NCI-H1105 (cell line): ENCODE measurements at places on chromosomes 16 and 17.

DNA sequence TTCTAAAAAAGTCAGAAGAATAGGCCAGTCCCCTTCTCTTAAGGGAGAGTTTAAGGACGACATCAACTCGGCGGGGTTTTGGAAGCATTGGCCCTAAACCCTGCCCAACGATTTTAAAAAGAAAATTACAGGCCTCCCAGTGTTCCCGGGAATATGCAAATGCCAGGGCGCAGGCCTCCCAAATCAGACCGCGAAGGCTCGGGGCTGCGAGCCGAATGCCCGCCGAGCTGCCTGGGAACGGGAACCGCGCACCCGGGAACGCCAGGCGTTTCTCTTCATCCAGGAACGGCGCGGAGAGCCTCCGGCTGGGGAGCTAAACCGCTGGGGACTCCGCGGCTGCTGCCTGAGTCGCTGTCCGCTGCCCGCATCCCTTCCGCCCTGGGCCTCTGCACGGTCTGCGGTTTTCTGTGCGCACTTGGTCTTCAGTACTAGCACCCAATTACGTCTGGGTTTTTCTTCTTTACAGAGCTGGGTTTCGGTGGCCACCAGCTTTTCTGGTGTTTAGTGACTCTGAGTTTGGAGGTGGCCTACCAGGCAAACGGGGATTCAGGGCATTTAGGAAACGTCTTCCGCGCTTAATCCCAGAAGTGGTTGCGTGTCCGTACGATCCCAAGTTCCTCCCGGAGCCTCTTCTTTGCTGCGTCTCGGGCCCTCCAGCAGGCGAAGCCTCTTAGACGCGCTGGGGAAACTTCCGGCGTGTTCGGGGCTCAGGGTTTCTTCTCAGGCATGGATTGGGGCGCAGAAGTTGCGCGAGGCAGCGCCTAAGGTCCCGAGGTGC, 5.7 kb downstream of the IRX5 start:
- DNase-seq = no peak

DNA sequence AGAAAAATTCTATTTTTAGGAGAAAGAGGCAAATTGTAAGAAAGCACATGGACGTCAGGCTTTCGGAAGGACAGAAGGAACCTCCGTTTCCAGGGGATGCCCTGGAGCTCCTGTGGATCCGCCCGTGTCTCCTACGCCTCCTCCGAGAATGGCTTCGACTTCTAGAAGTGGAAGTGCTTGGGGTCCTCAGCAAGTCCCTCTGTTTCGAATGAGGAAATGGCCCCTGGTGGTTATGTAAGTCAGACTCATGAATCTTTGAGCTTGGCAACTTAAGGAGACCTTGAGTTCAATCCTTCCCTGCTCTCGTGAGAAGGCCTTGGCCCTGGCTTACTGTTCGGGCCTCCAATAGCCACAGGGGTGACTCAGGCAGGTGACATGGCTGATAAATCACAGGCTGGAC, 38.9 kb downstream of the COX4I1 start:
- no peak for DNase-seq

DNA sequence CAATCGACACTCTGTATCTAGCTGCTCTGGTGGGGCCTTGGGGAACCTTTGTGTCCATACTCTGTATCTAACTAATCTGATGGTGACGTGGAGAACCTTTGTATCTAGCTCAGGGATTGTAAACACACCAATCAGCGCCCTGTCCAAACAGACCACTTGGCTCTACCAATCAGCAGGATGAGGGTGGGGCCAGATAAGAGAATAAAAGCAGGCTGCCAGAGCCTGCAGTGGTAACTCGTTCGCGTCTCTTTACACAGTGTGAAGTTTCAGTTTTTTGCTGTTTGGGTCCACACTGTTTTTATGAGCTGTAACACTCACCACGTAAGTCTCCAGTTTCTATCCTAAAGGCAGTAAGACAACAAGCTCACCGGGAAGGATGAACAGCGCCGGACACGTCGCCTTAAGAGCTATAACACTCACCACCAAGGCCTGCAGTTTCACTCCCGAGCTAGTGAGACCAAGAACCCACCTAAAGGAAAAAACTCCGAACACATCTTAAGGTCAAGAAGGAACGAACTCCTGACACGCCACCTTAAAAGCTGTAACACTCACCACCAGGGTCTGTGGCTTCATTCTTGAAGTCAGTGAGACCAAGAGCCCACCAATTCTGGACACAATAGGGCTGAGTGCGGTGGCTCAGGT, 64.6 kb downstream of the KPNA2 start:
- DNase-seq = no peak

GRCh38 chr17:34626121-34626681, 46.8 kb downstream of the TMEM132E start:
- no peak for DNase-seq

DNA sequence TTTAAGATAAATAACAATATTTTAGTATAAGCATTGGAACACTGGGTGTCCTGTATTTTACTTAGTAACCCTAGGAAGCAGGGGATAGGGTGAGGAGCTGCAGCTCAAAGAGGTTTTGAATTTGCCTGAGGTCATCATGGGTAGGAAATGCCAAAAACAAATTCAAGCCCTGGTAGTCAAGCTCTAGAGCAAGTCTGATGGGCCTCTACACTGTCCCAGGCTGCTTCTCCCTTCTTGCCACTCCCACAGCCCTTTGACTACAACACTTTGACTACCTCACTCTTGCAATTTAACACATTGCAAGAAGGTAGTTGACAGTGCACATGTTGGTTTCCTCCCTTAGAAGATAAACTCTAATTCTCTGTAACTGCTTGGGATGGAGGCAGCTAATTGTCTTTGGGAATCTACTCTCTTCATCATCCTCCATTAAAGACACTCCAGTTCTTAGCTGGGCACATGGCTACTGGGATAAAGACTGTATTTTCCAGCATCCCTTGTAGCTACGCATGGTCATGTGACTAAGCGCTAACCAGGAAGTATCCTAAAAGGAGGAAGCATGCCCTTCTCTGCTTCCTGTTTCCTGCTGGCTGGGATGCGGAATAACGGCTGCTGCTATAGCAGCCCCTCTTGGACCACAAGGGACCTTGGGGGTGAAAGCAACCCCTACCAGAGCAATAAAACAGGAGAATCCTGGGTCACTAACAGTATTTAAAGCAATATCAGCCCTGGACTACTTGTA, 30.7 kb upstream of the SSTR2 start:
- no peak for DNase-seq

- no peak for DNase-seq
Measured at GRCh38 chr17:21358682-21359482, 17.3 kb upstream of the KCNJ12 start.

GRCh38 chr16:88734361-88734728, 28.0 kb downstream of the CTU2 start:
- no peak for DNase-seq

- DNase-seq = no peak
Measured at GRCh38 chr17:61285526-61286320, 113.9 kb upstream of the TBX2 start.

- DNase-seq = peak; percentile 53
Measured at GRCh38 chr16:28974007-28974436, 556 bp upstream of the SPNS1 start.

DNA sequence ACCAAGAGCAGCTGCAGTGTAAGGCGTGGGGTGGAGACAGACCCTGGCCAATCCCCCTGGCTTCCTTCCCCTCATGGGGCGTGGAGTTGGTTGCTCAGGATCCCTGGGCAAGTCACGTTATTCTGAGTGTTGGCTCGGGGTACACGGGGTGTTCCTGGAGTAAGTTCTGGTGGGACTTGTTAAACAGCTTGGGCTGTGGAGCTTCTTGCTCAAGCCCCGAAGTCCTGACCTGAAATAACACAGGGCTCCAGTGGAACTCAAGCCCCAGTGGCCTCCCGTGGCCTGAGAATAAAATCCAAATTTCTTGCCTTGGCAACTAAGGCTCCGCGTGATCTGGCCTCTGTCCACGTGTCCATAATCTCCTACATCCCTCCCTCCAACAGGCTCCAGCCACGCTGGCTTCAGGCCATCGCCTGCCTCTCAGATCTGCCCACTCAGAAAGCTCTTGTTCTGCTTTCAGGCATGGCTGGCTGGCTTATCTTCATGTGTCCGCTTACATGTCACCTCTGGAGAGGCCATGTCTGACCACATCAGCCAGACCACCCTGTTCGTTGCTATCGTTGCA, 49.3 kb upstream of the BCO1 start:
- no peak for DNase-seq

DNA sequence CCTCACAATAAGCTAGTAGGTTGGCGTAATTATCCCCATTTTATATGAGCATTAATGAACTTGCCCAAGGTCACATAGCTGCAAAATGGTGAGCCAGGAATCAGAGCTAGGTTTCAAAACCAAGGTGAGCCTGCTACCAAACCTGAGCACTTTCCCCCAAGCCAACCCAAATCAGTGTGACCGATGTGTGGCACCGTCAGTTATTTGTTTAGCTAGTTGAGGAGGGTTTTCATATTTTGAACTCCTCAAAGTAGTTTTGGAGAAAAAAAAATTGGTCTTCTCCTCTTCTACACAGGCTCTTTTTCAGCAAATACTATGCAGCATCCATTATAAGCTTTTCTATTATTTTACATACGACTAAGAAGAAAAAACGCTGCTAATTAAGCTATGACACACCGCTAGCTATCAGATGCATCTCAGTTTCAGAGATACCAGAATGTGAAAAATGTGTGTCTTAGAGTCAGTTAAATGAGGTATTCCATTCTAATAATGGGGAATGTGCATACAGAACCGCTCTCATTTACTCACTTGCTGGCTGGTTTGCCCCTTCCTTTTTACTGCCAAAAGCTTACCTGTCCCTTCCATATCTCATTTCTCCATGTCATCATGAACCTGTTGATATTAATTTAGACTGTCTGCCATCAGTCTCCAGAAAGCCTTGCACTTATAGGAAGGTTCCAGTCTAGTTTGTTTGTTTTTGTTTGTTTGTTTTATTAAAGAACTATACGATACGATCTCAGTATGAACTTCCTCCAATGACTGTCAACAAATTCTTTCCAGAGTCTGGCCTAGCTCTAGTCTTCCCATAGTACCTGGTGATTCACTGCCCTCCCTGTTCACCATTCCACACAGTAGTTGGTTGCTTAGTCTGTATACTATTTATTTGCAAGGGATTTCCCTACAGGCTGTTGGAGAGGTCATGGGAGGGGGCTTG, 2.2 kb upstream of the TBX4 start:
- no peak for DNase-seq

GRCh38 chr17:19263641-19264051, 26.5 kb downstream of the EPN2 start:
- DNase-seq = no peak

GRCh38 chr16:58508671-58509251, 6.6 kb upstream of the SETD6 start:
- DNase-seq = no peak

DNA sequence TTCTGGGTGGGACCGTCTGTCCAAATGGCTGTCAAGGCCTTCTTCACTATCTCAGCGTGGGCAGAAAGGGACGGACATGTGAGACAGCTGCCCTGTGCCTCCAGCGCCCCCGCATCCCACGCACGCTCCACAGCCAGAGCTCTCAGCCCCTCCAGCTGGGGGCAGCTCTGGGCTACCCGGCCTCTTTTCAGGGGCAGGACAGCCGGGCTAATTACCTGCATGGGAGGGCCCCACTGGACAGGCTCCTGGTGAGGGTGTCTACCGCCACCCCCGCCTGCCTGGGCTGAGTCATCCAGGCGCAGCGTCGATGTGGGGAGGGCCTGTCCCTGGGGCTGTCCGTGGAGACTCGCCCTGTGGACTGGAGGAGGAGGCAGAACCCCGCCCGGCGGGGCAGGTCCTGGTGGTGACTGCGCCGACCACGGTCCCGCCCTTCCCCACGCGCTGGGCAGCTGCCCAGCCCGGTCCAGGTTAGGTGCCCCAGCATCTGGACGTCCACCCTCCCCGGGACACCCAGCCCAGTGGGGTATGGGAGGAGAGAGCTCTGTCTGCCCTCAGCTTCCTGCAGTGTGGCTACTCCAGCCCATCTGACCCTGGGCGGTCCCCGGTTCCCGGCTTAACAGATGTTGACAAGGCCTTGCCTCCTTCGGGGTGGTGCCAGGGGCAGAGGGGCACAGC, 5.9 kb upstream of the METRNL start:
- DNase-seq = no peak

DNA sequence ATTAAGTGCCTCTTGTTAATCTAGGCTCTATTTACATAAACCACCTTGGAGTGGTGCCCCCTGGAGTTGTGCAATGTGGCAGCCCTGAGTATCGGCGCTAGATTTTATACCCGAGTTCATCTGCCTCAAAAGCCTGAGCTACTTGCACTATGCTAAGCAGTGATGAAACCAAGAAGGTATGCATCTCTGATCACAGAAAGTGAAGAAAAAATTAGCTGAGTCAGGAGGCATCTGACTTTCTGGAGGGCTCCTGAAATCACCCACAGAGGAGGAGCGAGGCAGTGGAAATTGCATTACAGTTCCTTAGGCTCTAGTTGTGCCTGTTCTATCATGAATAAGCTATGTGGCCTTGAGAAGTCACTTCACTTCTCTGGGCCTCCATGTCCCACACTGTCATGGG, 80.3 kb upstream of the PSMD7 start:
- no peak for DNase-seq

DNA sequence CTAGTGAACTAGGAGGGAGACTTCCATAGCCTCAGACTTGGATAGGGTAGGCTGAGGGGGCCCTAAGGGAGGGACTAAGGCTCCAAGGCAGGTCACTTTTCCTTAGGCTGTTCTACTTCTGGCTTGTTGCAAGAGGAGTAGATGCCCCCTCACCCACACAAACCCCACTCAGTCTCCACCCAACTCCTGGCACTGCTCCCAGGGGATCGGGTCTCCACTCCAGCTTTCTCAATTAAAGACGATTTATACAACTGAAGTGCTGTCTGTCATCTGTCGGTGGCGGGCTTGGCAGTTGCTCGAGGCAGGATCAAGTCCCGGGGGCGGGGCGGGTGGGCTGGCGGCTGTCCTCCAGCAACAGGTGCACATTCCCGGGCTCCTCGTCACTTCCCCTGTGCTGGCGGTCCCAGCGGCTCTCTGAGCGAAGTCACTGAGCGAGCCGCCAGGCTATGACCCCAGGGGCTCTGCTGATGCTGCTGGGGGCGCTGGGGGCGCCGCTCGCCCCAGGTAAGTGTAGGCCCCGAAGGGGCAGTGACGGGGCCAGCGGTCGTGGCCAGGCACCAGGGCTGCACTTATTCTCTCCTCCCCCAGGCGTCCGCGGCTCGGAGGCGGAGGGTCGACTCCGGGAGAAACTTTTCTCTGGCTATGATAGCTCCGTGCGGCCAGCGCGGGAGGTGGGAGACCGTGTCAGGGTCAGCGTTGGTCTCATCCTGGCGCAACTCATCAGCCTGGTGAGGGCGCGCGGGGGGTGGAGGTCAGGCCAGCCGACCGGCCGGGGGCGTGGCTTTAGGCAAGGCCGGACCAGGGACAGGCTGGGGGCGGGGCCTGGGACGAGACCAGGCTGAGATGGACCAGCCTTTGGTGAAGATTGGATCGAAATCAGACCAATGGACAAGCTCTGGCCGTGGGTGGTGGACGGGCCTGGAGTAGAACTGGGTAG, at the start of gene CHRNB1:
Gene CHRNB1, plus strand, starts transcription at position 380 of the 937 bp plus-strand sequence. Its CDS starts 67 bp downstream, at position 447.
- peak; percentile 92 for DNase-seq

DNA sequence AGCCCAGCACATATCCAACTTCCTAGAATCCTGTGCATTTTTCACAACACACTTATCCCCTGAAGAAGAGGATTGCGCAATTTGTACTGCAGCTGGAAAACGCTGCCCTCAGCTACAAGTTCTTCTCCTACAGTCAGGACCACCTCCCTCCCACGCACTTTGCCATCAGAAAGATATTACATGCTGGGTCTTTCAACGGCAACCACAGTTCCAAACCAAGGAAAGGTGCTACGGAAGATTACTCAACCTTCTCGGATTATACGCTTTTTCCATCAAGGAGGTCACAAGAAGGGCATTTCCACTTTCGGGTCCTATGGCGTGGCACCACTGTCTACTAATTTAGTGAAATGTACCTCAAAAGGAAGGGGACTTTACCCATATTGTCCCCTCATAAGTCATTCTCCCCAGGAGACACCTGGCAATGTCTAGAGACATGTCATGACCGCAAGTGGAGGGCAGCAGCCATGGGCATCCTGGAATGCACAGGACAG, 35.2 kb downstream of the USP7 start:
- DNase-seq = no peak
